ENCODE measurements at places on chromosomes 4 and X.

DNA sequence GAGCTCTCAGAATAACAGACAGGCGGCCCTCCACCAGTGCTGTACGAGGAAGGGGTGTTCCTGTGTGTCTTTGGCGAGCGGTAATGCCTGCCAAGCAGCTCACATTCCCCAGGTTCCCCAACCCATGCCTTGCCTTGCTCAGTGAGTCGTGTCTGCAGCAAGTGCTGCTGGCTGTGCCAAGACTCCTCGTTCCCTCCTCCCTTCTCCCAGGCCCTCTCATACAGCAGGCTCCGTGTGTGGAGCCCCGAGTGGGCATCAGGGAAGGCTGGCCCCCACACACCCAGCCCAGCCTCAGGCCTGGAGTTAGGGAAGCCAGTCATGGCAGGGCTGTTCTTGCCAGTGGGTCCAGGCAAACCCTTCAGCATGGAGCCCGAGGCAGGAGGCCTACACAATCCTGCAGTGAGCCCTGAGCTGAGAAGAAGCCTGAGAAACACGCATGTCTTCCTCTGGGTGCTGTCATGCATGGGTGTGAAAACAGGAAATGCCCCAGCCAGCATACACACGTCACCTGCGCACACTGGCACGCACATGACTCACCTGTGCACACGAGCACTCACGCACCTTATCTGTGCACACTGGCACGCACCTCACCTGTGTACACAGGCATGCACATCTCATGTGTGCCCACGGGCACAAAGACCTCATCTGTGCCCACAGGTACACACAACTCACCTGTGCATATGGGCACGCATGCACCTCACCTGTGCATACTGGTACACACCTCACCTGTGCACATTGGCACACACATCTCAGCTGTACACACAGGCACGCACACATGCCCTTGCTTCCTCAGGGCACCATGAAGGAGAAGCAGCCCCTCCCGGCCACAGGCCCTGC is 238.7 kb downstream of the DHRSX start:
- no peak for DNase-seq

DNA sequence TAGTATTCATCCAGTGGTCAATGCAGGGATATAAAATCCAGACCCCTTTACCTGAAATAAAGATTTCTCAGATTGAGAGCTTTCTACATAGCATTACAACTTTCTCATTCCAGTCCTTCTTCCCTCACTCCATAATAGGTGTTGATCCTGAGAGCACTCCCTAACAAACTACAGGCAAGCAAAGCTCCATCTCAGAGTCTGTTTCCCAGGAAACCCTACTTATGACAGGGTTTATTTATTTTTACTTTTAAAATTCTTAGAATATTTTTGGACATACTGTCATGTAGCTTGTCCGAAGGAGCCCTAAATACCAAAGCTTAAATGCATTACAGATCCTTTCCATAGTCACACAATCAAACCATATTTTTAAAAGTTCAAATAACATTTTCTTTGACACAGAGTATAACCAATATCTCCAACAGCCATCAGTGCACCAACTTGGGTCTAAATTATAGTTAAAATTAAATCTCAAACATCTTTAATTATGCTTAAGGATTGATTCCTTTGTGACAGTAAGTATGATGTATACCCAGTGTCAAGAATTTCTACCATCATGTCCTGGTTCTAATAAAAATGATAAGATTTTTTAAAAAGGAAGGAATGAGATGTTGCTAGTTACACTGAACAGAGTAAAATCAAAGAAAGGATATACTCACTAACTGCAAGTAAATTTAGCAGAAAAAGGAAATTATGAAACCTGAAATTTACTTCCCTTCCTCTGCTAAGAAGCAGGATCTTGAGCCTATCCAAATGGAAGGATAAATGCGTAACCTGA is 580.4 kb upstream of the ADGRL3 start:
- DNase-seq, result no peak

DNA sequence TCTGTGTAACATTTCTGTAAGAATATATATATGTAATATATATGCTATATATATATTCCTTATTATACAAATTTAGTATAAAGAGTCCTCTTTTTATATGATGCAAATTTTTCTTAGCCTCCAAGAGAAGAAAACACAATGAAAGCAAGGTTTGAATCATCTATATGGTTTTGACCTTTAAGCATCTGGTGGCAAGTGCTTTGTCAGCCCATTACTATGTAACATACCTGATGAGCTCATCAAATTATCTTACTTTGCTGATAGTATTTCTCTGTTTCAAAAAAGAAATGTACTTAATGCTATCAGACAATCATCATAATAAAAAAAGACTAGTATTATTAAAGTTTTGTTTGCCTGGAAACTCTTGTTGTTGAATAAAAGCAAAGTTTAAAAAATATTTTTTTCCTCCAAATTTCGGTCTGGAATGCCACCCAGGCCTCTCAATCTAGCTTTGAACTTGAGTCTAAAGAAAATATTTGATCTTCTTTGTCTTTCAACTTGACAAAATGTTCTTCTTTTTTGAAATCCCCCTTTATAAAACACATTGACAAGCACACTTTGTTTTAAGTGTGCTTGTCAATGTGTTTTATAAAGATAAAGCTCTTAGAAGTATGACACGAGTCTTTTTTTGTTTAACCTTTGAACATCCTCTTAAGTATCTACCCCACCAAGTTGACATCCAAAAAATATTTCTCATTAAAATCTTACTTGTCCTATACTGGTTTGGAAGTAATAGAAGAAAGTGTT is 26.2 kb downstream of the ZNF330 start:
- DNase-seq, result no peak

- DNase-seq, result no peak
Measured at GRCh38 chrX:77945910-77946545, 23.4 kb downstream of the PGAM4 start.

DNA sequence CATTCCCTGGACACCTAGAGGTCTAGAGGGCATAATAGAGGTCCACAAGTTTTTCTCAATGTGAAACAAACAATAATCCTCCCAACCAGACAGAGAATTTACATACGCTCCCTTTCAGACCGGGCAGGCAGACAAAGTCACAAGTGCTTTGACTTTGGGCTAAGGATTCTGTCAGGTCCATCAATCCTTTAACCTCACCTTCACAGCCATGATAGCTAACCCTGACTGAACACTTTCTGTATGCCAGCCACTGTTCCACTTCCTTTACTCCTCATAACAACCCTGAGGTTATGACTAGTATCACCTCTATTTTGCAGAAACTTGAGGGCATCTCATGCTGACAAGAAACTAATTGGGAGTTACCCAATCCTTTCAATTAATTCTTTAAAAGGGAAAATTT is 118.8 kb upstream of the AFF2 start:
- DNase-seq, result no peak

DNA sequence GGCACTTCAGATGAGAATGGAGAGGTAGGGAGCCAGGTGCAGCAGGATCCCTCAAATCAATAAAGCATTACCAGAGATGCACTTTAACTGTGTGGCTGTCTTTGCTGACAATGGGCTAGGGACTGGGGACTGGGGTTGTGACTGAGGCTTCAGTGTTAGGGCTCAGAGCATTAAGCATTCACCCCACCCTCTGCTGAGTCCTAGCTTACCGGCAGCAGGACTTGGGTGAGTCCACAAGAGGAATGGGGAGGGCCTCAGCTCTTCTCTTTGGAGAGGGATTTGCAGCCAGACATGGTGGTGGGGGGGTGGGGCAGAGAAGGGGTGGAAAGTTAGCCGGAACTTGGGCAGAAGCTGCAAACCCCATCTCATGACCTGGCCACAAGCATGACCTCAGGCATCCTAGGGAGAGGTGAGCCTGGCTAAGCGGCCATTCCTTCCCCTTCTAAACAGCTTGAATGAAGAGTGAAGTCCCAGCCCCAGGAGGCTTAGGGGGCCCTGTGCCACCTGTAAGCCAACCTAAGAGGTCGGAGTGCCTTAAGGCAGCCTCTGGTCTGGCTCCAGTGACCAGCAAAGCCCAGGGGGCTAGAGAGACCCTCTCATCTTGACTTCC is 78.4 kb downstream of the STARD8 start:
- no peak for DNase-seq

GRCh38 chr4:120263618-120264017 is 197.0 kb upstream of the MAD2L1 start:
- DNase-seq, result no peak

Data from NCI-H1417 treated with DMSO at 0.1 percent for 48 hours (cell line).